Left lung (tissue), 14 donors: ENCODE measurements at places on chromosomes 5 and 9. TPM values are rescaled to one million over a fixed set of nuclear protein-coding genes. Genes with fewer than 3 reads are reported as not detected.

GRCh38 chr9:87179553-87180340, 232.4 kb upstream of the GAS1 start:
- no peak for DNase-seq

DNA sequence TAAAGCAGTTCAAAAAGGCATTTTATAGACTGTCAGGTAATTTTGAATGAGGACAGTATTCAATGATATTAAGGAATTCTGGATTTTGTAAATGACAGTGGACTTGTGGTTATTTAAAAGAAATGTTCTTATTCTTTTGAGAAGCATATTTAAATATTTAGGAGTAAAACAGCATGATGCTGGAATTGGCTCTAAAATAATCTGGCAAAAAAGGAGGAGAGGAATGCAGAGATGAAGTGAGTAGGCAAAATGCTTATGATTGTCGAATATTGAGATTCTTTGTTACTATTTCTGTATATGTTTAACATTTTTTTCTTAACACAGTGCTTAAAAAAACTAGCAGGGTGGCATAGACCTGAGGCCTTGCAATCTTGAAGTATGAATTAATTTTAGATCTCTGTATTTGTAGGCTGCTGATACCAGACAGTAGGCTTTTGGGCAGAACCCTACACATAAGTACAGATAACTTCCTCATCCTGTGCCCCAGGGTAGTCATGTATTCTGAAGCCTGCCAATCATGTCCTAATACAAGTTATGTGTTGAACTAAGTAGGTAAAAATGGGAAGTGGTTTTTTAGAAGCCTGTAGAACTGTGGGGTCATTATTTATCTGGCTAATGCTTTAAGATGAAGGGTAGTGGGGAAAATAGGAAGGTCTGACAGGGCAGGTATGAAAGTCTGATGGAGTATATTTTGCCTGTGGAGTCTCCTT, 9.4 kb downstream of the CD180 start:
- DNase-seq, result no peak

- DNase-seq, result no peak
Observed at GRCh38 chr5:59694411-59694810, 199.1 kb downstream of the PDE4D start.

DNA sequence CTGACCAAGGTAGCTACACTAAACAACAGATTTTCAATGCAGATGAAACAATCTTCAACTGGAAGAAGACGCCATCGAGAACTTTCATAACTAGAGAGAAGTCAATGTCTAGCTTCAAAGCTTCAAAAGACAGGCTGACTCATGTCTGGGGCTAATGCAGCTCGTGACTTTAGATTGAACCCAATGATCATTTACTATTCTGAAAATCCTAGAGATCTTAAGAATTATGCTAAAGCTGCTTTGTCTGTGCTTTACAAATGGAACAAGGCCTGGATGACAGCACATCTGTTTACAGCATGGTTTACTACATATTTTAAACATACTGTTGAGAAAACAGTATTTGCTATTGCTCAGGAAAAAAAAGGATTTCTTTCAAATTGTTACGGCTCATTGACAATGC, 54.9 kb downstream of the RICTOR start:
- no peak for DNase-seq

- DNase-seq, result peak; percentile 93
Observed at GRCh38 chr5:58460732-58461286, 923 bp upstream of the PLK2 start.

DNA sequence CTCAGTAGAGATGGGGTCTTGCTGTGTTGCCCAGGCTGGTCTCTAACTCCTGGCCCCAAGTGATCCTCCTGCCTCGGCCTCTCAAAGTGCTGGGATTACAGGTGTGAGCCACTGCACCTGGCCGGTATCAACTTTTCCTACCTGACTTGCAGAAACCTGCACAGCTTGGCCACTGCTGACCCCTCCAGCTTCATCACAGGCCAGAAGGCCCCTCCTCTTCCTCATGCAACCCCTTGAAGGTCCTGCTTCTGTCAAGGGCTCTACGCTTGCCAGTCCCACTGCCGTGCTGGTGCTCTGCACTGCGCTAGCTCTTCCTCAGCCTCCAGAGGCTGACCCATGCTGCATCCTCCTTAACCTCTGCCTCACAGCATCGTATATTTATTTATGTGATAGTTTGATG, 32.5 kb upstream of the RNU6ATAC start:
- no peak for DNase-seq

Gene OTULINL
- 54.7 TPM for total RNA-seq

Gene SPINK7
- not detected for total RNA-seq

Gene ZNG1C
- total RNA-seq, result 16.7 TPM

Gene HTR4
- total RNA-seq, result not detected

Gene HK3
- 29.0 TPM for total RNA-seq
